ENCODE measurements at places on chromosomes 4 and X.

- no peak for DNase-seq
Observed at GRCh38 chr4:2064276-2064991, 5.3 kb downstream of the NAT8L start.

DNA sequence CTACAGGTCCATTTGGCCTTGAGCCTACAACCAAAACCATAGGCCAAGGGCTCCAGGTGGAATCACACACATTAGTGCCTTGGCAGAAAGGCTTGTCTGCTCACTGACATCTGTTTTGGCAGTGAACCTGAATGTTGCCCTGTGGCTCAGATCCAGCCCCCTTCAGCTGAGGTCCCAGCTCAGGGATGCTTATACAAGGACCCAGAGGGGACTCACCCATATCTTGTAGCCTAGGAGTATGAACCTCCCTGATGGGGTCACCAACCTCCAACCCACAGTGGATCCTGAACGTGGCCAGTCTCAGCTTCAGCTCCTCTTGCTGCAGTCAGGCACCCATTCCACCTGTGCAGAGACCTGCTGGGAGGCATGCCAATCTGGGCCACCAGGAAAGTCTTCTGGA, 50.8 kb upstream of the HMX1 start:
- no peak for DNase-seq

DNA sequence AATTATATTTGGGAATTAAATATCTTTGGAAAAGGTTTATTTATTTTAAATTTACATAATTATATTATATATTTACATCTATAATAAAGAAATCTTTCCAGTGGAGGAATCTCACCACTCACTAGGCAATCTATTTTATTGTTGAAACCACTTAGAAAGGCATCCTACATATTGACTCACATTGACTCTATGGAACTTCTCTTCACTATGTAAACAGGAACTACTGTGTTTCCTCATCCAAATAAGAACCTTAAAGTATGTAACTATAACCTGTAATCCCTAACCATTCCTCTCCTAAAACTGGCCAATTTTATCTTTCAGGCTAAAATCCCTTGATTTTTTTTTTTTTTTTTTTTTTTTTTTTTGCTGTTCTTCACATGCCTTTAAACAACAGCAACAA, 268.7 kb downstream of the MAPK10 start:
- no peak for DNase-seq

DNA sequence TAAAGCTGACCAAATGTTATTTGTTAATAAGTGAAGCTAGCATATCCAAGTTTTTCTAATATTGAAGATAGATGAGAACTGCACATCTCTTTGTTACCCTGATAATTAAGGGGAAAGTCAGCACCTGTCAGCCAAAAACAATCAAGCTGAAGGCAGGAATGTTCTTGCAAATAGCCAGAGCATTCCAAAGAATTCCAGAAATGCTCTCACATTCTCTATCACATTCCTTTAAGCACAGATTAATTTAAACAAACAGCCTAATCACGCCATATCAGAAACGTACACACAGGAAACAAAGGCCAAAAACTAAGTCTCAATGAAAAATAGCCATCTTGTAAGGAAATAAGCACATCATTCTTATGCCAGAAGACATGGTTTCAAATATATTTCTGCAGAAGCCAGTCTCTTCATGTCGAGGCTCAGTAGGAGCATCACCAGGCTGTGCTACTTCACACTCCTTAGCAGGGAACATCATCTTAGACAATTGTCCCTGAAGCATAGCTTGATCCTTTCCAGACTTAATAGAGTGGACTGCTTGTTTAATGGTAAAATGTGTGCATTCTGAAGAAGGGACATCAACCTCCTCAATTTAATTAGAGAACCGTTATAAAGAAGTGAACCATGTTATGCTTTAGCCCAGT, 252.9 kb upstream of the TTC29 start:
- DNase-seq, result peak; percentile 3

GRCh38 chrX:22095286-22095685, 63.2 kb downstream of the PHEX start:
- peak; percentile 43 for DNase-seq

DNA sequence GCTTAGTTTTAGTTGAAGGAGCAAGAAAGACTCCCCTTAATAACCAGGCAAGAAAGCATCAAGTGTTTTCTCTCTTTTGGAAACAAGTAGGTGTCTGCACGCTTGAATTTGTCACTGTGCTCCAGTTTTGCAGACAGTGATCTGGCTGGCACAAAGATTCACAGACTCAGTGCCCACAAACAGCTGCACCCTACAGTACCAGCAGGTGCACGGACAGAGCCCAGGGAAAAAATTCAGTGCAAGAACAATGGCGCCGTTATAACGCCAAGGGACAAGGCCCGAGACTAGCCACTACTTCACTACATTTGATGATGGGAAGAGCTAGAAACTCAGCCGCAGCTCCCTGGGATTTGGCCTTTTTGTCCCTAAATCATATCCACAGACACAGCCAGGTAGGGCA, 56.0 kb downstream of the ZNF827 start:
- DNase-seq, result no peak

GRCh38 chrX:47749185-47749967, 87.3 kb upstream of the ZNF81 start:
- no peak for DNase-seq

GRCh38 chr4:129429581-129430320, 333.8 kb downstream of the C4orf33 start:
- no peak for DNase-seq

DNA sequence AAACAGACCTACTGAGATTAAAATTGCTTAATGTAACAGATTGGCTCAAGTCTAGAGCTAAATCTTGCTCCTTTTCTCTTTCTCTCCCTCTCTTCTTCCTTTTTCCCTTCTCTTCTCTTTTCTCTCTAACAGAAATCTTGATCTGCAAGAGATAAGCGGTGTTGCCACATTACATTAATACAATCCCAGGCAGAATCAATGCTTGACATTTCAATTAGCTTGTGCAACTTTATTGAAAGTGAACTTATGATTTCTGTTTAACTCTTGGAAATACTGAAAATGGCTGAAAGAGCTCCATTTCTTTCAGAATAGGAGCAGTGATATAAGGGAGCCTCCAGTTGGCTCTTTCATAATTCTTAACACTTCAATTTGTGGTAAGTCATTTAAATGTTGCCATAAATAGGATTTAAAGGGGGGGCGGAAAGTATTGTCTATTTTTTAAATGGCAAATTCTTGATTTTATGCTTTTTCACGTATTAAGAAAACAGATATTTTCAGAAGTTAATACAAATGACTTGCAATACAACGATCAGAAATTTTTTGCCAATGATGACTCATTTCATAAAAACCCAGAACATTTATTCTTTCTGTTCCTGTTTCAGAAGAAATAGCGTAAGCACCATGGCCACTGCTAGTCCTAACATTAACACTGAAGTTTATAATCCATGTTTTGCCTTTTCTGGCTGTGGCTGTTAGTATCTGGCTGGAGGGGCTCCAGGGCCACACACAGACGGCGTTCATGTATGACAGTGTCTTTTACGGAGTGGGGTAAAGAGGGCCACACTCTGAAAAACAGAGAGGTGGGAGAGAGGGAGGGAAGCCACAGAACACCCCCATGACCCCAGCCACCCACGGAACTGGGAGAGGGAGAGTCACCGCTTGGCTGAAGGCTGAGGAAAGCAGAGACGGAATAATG, 115.7 kb upstream of the FAT1 start:
- DNase-seq, result no peak

GRCh38 chrX:148867596-148867995, 367.2 kb downstream of the AFF2 start:
- no peak for DNase-seq

Data from fibroblast of skin of left biceps (primary cell).